Mammary epithelial cell (primary cell): ENCODE measurements at places on chromosomes 7 and 10. TPM values are rescaled to one million over a fixed set of nuclear protein-coding genes. Genes with fewer than 3 reads are reported as not detected.

GRCh38 chr10:110694263-110694662 is 50.1 kb downstream of the RBM20 start:
- no peak for DNase-seq

DNA sequence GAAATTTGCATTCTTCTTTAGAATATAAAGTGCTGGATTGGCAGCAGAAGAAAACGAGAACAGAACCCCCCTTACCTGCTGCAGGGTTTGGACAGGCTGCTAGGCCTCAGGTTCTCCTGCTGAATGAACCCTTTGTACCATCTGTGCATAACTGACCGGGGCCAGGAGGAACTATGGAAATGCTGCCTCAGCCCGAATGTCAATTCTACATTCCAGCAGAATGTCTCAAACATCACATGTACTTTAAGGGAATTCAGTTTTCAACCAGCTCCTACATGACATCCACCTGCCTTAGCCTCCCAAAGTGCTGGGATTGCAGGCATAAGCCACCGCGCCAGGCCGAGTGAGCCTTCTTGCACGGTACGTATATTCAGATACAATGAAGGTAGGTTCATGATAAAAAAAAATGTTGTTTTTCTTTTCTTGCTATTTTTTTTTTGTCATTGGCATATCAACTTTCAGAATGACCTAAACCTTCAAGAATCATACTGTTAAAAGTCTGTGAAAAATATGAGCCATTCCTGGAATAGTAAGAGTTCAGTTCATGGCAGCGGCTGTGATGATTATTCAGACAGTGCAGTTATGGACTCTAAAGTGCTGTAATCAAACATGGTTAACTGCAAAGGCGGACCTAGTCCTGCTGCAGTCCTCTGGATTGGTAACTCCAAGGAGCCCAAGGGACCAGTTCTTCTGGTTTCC is 84.4 kb upstream of the TNS3 start:
- DNase-seq = no peak

The GRM3 gene
- polyA plus RNA-seq = not detected

DNA sequence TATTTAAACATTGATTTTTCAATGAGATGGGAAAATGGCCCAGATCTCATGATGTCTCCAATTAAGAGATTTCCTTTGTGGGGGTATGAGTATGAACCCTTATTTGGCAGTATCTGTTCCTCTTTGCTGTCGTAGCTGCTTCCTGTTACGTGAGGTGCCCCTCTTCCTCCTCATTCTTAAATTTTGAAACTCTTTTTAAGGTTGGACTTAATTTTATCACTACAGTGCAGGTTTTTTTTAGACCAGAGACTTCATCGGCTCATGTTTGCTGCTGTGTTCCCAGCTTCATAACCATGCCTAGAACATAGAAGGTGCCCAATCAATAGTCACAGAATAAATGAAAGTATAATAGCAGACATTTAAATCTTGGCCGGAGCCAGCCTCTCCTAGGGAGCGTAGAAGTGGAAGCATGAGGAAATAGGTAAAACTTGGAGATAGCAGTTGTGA is 2.4 kb downstream of the MIOS start:
- DNase-seq = no peak

The SPDYE9 gene
- not detected for polyA plus RNA-seq

- DNase-seq = no peak
These were observed 32.2 kb downstream of the MRPS33 start for GRCh38 chr7:140982508-140982907.

The UCMA gene
- polyA plus RNA-seq = not detected

DNA sequence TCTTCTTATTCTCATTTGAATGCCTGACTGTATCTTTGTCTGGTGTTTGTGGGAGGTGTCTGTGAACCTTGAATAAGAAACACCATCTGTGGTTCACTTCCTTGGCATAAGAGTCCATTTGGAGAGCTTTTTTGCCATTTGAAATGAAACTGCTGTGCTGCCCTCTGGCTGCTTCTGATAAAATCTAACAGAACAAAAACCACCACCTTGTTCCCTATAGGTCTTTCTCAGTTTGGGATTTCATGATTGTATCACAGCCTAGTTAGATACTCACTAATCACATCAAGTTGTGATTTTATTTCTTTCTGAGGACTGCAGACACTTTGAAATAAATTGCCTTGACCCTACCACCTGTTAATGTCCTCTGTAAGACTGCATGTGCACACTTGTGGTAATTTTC is 102.7 kb upstream of the FAM13C start:
- DNase-seq = peak; percentile 27

DNA sequence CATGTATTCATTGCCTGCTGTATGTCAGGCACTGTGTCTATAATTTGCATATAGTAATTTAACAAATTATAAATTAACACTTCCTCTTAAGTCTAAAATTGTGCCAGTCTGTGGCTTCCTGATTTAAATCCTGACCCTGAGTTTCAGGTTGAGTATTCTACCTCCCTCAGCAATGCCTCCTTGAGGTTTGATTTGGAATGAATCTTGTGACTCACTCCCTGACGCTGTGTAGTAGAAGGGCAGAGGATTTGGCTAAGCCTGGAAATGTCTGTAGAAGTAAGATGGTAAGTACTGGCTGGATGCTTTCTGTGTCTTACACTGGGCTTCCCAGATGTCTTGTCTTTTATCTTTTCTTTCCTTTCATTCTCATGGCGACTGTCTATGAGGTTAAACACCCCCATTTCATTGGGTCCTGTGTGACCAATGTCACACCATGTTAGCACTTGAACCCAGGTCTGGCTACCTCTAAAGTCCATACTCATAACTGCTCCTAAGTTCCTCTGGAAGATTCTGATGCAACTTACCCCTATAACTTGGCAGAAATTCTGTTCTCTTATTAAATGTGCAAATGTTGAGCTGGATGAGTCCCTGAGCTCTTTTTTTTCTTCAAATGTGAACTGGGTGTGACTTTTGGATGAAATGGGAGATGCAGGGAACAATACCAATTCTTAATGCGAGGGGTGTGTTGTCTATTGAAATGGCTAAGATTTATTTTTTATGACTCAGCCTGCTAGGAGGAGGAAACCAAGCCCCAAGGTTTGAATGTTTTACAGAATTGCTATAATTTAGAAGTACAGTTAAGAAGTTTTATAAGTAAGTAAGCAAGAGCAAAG is 48.5 kb downstream of the PLCE1 start:
- DNase-seq = peak; percentile 23

GRCh38 chr7:120360918-120361317 is 87.9 kb downstream of the KCND2 start:
- DNase-seq = no peak

The OR2A7 gene
- polyA plus RNA-seq = 3.8 TPM

The BMPER gene
- 0.05 TPM for polyA plus RNA-seq

- DNase-seq = no peak
These were observed 1.8 kb downstream of the ARMC10 start for GRCh38 chr7:103076764-103077163.

GRCh38 chr7:74012842-74013249 is 15.1 kb upstream of the ELN start:
- peak; percentile 48 for DNase-seq

The SLIT1 gene
- not detected for polyA plus RNA-seq

- no peak for DNase-seq
These were observed 5.6 kb upstream of the POM121 start for GRCh38 chr7:72919256-72919775.

The UPK3B gene
- 0.02 TPM for polyA plus RNA-seq

DNA sequence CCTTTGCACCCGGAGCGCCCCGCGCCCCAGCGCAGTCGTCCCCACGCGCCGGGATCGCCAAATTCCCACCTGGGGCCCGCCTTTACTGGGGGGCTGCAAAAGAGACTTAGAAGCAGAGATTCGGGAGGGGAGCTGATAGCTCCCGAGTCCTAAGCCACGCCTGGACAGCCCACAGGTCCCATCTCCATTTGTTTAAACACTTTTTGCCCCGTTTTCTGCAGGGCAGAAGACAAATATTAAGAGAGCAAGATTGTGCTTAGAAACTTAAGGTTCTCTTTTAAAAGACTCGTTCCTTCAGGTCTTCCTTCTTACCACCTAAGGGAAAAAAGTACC is 299.1 kb upstream of the NFE2L3 start:
- no peak for DNase-seq
